ENCODE measurements at places on chromosomes 4 and X. TPM values are rescaled to one million over a fixed set of nuclear protein-coding genes. Genes with fewer than 3 reads are reported as not detected.

GRCh38 chr4:95318483-95318882 lies 230.3 kb downstream of the UNC5C start:
- no peaks in the 10 kb centered on the region for H3K4me1 ChIP-seq
- no peaks in the 10 kb centered on the region for H3K27me3 ChIP-seq
- no peak overlapping the region for H3K27ac ChIP-seq
- no peak for DNase-seq
- no peaks in the 10 kb centered on the region for H3K36me3 ChIP-seq

DNA sequence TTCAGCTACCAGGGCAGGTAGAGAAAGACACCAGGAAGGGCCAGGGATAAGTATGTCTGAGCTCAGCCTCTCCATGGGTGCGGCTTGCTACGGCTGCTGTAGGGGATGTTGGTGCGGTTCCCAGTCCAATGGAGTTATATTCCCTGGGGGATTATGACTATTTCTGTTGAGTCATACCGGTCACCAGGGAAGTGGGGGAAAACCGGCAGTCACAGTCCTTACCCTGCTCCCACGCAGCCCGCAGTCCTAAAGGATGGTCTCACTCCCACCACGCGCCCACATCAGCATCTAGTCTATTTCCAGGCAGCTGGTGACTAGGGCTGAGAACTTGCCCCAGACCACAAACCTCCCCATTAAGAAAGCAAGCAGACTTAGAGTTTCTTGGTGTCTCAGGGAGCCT lies 191.6 kb downstream of the VEGFC start:
- H3K36me3 ChIP-seq: no peaks in the 10 kb centered on the region
- no peaks in the 10 kb centered on the region for H3K27me3 ChIP-seq
- DNase-seq: no peak
- H3K4me1 ChIP-seq: no peaks in the 10 kb centered on the region
- no peak overlapping the region for H3K27ac ChIP-seq

DNA sequence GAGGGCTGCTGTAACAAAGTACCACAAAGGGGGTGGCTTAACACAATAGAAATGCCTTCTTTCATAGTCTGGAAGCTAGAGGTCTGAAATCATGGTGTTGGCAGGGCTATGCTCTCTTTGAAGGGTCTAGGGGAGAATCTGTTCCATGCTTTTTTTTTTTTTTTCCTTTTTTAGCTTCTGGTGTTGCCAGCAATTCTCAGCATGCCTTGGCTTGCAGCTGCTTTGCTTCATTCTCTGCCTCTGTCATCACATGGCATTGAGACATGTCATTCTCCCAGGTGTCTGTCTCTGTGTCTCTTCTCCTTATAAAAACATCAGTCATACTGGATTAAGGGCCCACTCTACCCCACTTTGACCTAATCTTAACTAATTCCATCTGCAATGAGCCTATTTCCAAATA lies 78.6 kb upstream of the BOD1L1 start:
- no peaks in the 10 kb centered on the region for H3K27me3 ChIP-seq
- no peak overlapping the region for H3K27ac ChIP-seq
- H3K4me3 ChIP-seq: no peak overlapping the region

DNA sequence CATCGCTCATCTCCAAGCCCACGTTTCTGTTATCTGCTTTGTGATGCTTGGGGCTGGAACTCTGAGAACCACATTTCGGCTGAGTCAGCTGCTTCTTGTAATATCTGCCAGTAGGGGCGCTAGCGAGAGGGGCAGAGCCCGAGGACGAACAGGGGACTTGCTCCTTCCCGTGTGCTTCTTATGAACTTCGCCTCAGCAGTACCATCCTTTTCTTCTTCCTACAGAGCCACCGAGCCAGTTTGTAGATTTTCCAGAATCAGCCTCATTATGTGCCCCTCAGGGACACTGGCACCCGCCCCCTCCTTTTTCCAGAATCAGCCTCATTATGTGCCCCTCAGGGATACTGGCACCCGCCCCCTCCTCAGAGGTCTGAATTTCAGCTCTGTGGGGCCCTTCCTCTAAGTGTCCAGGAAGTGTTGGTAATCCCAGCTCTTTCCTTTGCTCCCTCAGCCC lies 441.7 kb upstream of the RASGEF1B start:
- no peaks in the 10 kb centered on the region for H3K36me3 ChIP-seq
- H3K4me3 ChIP-seq: no peak overlapping the region
- H3K27me3 ChIP-seq: no peaks in the 10 kb centered on the region
- no peaks in the 10 kb centered on the region for H3K4me1 ChIP-seq
- no peak overlapping the region for H3K27ac ChIP-seq

DNA sequence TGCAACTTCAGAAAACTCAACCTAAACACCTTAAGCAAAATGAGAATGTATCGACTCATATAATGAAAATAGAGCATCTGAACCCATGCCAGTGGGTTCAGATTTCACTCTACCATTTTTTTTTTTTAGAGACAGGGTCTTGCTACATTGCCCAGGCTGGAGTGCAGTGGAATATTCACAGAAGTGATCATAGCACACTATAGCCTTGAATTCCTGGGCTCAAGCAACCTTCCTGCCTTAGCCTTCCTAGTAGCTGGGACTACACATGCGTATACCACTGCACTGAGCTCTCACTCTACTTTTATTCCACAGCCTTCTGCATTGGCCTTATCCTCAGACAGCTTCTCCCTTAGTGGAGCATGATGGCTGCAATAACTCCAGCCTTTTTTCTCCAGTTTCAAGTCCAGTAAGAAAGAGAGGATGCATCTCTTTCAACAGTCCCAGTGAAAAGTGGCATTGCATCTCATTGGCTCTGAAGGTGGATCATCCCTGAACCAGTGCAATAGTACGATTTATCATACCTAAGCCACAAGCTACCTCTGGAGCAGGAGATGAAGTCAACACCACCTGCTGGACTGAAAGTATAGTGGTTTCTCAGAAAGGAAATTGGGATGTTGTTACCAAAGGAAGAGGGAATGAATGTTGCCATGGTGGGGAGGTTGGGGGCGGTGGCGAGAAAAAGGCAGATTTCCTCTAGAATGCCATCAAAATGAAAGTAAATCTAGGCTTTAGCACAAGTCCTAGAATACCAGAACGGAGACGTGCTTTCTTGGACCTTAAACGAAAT lies 2.0 kb upstream of the SOD3 start:
- peak; percentile 19 for DNase-seq
- H3K27ac ChIP-seq: no peak overlapping the region
- peaks cover 9% of the 10 kb centered on the region for H3K4me1 ChIP-seq

- H3K27ac ChIP-seq: no peak overlapping the region
- H3K36me3 ChIP-seq: peaks cover 1% of the 10 kb centered on the region
- H3K4me3 ChIP-seq: no peak overlapping the region
- H3K27me3 ChIP-seq: no peaks in the 10 kb centered on the region
- H3K4me1 ChIP-seq: no peaks in the 10 kb centered on the region
Measured at GRCh38 chrX:15437724-15438123, 53.5 kb upstream of the VEGFD start.

- no peak overlapping the region for H3K27ac ChIP-seq
- H3K4me3 ChIP-seq: no peak overlapping the region
- H3K27me3 ChIP-seq: no peaks in the 10 kb centered on the region
- 0 out of 2 replicates have a peak, but pooled peaks cover 1% of the 10 kb centered on the region for H3K4me1 ChIP-seq
- H3K36me3 ChIP-seq: no peaks in the 10 kb centered on the region
Measured at GRCh38 chr4:155705664-155706063, 39.0 kb downstream of the GUCY1A1 start.

GRCh38 chr4:112190684-112191083 lies 40.9 kb upstream of the AP1AR start:
- no peak overlapping the region for H3K27ac ChIP-seq
- no peaks in the 10 kb centered on the region for H3K4me1 ChIP-seq
- DNase-seq: no peak
- no peaks in the 10 kb centered on the region for H3K36me3 ChIP-seq
- H3K27me3 ChIP-seq: no peaks in the 10 kb centered on the region
- H3K4me3 ChIP-seq: no peak overlapping the region

DNA sequence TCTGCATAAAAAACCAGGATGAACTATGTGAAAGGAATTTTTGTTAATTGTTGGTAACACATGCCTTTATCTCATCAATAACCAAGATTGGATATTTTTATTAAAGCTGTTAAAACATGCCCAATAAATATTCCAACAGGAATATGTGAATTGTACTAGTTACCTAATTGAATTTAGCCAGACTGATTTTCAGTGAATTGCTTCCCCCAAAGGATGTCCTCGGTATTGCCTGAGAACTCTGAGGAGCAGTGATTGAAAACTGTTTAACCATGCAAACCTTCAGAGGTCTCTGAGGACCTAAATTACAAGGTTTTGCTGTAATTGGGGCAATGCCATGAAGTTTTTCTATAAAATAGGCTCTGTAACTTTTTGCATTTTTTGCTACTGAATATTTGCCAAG lies 66.6 kb downstream of the BLTP1 start:
- peak; percentile 7 for DNase-seq
- no peak overlapping the region for H3K4me3 ChIP-seq
- no peaks in the 10 kb centered on the region for H3K4me1 ChIP-seq
- H3K27me3 ChIP-seq: no peaks in the 10 kb centered on the region
- H3K36me3 ChIP-seq: peaks cover 12% of the 10 kb centered on the region
- no peak overlapping the region for H3K27ac ChIP-seq

DNA sequence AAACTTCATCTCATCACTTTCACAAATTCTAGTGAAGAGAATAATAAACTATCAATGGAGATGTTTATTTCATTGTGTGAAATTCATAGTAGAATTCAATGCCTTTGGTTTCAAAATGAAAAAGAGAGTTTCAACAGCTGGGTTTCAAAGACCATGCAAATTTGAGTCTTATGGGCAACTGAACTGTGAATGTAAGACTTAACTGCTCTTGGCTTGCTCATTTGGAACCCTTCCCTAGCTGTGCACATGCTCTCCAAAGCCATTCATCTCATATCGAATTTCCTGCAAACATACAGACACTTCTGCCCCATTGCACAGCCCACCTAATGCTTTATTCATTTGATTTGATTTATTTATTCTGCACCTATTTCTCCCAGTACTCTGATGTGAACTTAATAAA lies 154.5 kb downstream of the GRXCR1 start:
- H3K4me1 ChIP-seq: no peaks in the 10 kb centered on the region
- no peak overlapping the region for H3K4me3 ChIP-seq
- H3K36me3 ChIP-seq: no peaks in the 10 kb centered on the region
- no peaks in the 10 kb centered on the region for H3K27me3 ChIP-seq

The GYPB gene
- total RNA-seq: not detected

The TLR7 gene
- not detected for total RNA-seq

The HCCS gene
- total RNA-seq: 35.8 TPM

The MGARP gene
- total RNA-seq: 35.0 TPM

The FSTL5 gene
- total RNA-seq: under 0.01 TPM

The ARR3 gene
- total RNA-seq: not detected

The KCNE5 gene
- 0.28 TPM for total RNA-seq

The ARHGAP24 gene
- total RNA-seq: 24.0 TPM

All from IMR-90 (cell line).